ENCODE measurements at places on chromosomes 7 and 10.

- DNase-seq, result peak; percentile 79
Observed at GRCh38 chr10:96417441-96417840, 58.6 kb upstream of the OPALIN start.

DNA sequence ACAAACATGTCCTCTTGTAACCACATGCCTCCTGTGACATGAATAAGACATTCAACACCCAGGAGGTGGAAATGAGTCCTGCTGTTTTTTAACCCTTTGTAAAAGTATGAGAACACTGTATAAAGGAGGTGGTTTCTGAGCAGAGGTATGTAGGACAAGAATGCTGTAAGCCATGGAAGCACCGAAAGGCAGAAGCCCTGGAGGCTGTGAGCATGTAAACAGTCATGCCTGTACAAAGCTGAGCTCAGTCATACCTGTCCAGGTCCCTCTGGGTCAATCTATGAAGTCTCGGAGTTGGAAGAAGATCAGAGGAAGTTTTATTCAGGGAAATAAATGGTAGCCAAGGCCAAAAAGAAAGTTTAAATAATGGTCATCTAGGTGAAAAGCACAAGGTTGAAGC, 34.7 kb upstream of the XPNPEP1 start:
- DNase-seq, result no peak

- no peak for DNase-seq
Observed at GRCh38 chr10:35268791-35269257, 67.5 kb upstream of the CCNY start.

- DNase-seq, result no peak
Observed at GRCh38 chr10:61975391-61975932, 74.0 kb downstream of the ARID5B start.

GRCh38 chr10:47425813-47426419, 41.8 kb upstream of the ZNF488 start:
- no peak for DNase-seq

GRCh38 chr10:28891058-28891713, 213.9 kb downstream of the BAMBI start:
- DNase-seq, result no peak

DNA sequence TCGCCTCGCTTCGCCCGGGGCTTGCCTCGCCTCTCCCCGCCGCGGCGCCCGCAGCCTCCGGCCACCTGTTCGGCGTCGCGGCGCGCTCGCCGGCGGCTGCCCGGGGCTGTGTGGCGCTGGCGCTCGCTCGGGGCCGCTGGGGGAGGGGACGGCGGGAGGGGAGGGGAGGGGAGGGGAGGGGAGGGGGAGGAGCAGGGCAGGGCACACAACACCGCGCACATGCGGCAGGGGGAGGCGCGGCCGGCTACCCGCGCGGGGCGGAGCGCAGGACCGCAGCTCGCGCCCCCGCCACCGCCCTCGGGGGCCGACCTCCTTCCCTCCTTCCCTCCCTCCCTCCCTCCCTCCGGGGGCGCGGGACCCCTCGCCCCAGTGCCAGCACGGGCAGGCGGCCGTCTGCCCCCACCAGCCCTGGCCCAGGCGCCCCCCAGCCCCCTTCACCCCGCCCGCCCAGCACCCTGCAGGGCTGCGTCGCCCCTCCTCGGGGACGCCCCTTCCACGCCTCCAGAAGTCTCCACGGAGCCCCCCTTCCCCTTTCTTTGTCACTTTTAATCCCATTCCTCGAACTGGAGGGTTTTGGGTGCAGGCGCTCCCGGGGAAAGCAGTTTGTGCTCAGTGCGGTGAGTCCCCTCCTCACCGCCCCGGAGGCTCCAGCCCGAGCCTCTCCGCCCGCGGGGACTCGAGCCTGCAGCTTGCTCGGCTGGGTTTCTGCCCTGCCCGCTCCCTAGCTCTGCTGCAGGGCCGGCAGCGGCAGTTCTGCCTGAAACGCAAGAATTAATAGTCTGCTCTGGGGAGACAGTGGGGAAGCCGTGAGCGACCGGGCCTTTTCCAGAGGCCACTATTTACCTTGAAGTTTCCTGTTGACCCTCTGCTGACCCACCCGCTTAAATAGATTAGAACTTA, at the start of gene PARD3:
Gene PARD3 (minus strand): TSS at position 112 of the 900 bp plus-strand sequence. CDS start 301 bp downstream, outside the sequence.
- DNase-seq, result peak; percentile 91

DNA sequence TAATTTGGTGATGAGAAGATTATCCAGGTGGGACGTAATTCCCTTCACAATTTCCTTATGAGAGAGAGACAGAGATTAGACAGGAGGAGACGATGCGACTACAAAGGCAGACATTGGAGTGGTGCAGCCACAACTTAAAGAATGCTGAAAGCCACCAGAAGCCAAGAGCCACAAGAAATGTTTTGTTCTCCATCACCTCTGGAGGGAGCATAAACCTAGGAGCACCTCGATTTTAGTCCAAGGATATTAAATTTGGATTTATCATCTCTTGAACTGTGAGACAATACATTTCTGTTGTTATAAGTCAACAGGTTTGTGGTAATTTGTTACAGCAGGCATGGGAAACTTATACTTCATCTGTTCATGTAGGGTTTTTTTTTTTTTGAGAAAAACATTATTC, 418.9 kb downstream of the DGKB start:
- no peak for DNase-seq

DNA sequence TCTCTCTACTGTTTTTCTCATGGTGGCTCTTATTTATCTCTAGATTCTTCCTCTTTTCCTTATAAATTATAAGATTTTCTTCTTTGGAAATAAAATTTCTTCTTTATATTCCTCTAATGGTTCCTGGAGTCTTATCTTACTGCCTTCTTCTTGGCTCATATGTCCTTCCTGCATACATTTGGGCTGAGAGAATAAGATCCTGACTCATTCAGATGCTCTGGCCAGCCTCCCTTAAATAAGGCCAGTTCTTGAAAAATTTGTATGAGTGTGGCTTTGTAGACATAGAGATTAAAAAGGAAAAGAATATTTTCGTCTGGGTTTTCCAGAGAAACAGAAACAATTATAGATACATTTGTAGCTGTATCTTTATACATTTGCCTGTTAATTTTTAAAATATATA, 411.3 kb downstream of the KIF20B start:
- DNase-seq, result no peak

- no peak for DNase-seq
Observed at GRCh38 chr10:58851606-58852005, 324.8 kb upstream of the PHYHIPL start.

DNA sequence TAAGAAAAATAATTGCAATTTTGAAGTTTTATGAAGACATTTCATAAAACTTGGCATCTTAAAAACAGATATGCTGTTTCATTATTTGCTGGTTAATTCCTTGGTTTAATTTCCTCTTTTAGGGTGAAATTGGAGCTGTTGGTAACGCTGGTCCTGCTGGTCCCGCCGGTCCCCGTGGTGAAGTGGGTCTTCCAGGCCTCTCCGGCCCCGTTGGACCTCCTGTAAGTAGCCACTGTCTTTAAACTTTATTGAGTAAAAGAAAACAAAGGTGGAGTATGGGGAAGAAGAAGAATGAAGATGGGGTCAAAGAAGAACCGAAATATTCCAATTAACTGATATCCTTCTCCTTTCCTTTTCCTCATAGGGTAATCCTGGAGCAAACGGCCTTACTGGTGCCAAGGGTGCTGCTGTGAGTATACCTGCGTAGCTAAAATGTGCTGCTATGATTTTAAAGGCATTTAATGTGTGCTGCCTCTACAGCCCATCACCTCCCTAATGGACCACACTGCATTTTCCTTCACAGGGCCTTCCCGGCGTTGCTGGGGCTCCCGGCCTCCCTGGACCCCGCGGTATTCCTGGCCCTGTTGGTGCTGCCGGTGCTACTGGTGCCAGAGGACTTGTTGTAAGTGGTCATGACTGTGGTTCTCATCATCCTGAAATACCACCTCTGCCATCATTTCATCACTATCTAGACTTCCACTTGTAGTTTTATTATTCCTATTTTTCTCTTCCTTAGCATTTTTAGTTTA, 14.7 kb downstream of the COL1A2 start:
- DNase-seq, result no peak

- DNase-seq, result no peak
Observed at GRCh38 chr10:113058523-113059370, 108.7 kb downstream of the TCF7L2 start.

GRCh38 chr7:2821161-2821841, 22.8 kb downstream of the GNA12 start:
- peak; percentile 76 for DNase-seq

GRCh38 chr10:34348917-34349485, 466.1 kb downstream of the PARD3 start:
- no peak for DNase-seq

- DNase-seq, result peak; percentile 100
Observed at GRCh38 chr7:44847920-44848634, at the start of gene H2AZ2. Gene H2AZ2, minus strand, starts transcription at chr7:44848087. Its CDS starts 116 bp downstream, at chr7:44847971.

DNA sequence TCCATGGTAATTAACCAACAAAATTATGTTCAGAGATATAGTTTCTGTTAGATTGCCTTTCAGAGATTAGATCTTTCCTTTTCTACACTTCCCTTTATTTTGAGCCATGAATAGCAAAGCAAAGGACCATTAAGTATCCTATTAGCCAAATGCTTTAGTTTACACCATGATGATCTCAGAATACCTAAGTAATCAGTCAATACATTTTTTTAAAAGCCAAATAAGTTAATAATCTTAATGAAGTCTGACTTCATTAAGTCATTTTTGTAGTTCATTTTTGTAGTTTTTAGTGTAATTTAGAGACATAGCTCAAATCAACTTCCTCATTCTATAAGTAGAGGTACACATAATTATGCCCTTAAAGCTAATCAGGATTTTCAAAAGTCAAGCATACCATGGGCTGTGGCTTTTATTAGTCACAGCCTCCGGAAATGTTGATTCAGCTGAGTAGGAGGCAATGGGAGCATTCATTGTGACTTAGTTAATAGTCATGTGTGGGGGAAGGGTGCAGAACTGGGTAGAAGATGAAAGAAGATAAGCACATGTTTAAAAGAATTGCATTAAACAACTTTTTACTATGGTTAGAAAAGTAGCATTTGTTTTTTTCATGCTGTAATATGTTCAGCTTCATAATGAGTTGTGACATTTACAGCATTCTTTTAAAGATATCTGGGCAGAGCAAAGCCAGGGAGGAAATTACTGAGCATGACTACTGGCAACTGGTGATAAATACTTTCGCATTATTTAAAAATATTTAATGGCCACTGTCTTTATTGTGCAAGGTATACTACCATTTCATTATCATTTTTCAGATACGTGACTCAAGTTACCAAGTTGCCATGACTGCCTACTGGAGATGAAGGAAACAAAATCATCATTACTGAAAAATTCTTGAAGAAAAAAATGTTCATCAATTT, 57.3 kb upstream of the CCDC71L start:
- peak; percentile 49 for DNase-seq

DNA sequence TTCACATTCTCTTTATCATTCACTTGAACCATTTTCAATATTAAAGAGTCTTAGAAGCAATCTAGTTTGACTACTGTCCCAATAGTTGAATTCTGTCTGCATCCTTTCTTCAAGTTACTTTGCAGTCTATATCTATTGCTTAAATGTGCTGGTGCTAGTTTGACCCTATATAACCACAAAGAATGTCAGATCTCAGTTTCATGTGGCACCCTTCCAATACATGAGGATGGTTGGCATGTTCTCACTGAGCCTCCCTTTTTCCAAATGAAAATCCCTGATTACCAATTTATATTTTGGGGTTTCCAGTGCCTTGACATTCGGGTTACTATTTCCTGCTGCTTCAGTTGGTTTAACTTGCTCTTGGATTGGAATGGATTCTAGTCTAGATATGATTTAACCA, 292.7 kb downstream of the EXOC4 start:
- DNase-seq, result no peak

- DNase-seq, result no peak
Observed at GRCh38 chr7:84107259-84107658, 87.3 kb downstream of the SEMA3A start.

- DNase-seq, result no peak
Observed at GRCh38 chr7:143485500-143485899, 7.8 kb downstream of the TAS2R41 start.

GRCh38 chr10:58560068-58560467, 47.4 kb downstream of the BICC1 start:
- no peak for DNase-seq

DNA sequence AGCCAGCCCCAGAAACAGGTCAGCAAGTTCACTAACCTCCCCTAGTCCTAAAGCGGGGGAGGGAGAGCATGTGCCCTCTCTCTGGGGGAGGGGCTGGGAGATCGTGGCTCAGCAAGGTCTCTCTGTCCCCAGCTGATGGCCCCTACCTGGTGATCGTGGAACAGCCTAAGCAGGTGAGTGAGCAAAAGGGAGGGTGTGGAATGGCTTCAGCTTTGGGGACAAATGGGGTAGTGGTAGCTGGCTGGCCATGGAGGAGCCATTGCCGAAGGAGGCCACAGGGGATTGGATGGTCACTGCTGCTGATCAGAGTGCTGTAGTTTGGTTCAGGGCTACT, 779 bp downstream of the NFKB2 start:
- no peak for DNase-seq

DNA sequence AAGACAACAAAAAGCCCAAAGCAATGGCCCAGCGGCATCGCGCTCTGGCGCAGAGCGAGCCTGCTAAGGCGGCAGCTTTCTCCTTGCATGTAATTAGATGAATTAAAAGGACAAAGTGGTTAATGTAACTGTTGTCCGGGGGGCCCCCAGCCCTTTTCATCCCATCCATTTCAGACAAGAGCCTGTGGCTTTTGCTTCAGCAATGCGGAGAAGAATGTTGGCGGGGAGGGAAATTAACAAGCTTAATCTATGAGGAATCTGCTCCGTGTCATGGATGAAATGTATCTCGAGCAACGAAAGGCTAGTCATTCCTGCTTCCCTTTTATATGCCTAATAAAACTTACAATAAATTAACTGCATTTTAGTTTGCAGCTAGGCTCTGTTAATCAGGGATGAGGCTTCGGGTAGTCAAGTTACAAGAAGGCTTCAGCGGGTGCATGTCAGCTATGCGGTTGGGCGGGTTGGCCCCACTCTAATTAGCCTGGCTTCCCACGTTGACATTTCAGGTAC, 203.3 kb downstream of the BUB3 start:
- DNase-seq, result no peak

GRCh38 chr7:16446508-16446907, 19.0 kb downstream of the SOSTDC1 start:
- no peak for DNase-seq

DNA sequence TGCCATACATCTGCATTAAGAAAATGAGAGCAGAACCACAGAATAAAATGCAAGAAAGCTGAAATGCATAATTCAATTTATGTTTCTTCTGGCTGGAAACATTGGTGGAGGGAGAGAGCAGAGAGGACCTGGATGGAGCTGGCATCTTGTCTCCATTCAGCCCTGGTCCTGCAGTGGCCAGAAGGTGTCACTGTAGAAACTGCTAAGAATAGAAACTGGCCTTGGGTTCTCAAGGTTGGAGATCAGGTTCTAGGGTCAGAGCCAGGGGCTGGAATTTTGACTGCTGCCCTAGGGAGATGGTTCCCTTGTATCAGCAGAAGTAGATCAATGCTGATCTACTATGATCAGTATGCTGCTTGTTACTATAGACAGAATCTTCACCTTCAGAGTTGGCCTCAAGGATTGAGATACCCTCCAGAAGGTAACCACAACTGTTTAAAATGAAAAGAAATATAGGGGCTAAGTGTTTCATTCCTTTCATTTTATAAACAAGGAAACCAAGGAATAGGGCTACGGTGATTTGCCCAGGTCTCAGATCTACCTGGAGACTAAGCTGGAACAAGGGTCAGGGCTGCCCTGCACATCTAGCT, 13.1 kb downstream of the TAS2R41 start:
- peak; percentile 87 for DNase-seq
